ENCODE measurements at places on chromosomes 4 and X.

GRCh38 chr4:153593161-153593560 lies 90.9 kb upstream of the TLR2 start:
- no peak for DNase-seq

DNA sequence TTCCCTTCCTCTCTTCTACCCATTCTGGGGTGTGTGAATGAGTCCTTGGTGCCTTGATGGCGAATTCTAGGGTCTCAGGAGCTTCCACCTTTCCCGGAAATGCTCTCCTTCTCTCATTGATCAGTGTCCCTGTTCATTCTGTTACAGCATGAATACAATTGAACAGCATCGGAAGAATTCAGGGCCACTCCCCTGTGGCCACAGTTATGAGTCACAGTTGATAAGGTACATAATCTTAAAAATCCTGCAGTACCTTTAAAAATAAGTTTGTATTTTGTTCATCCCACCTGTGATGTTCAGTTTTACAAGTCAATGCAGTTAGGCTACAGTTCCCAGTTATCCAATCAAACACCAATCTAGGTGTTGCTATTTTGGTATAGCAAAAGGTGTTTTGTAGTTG lies 47.3 kb upstream of the FAM9A start:
- no peak for DNase-seq

GRCh38 chr4:168695288-168695687 lies 198.4 kb downstream of the PALLD start:
- no peak for DNase-seq

- peak; percentile 82 for DNase-seq
Measured at GRCh38 chrX:154002215-154002719, 17.4 kb downstream of the IRAK1 start.

DNA sequence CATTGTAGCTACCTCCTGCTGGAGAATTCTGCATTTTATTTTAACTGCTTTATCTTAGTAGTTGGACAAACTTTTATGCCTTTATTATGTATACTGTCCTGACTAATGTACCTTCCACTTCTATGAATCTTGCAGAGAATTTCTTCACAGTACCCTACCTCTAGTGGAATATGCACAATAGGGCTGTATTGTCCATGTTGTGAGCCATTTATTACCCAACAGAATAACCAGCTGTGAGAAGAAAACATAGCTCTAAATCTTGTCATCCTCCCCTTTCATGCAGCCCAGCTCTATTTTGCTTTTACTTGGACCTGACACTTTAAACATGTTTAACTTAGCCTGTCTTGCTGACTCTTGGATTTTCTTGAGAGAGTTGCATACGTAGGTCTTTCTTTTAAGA lies 56.2 kb downstream of the MCUB start:
- no peak for DNase-seq

GRCh38 chrX:1093586-1094421 lies 118.6 kb downstream of the CRLF2 start:
- no peak for DNase-seq

- no peak for DNase-seq
Measured at GRCh38 chr4:101118617-101119016, 228.7 kb downstream of the PPP3CA start.

DNA sequence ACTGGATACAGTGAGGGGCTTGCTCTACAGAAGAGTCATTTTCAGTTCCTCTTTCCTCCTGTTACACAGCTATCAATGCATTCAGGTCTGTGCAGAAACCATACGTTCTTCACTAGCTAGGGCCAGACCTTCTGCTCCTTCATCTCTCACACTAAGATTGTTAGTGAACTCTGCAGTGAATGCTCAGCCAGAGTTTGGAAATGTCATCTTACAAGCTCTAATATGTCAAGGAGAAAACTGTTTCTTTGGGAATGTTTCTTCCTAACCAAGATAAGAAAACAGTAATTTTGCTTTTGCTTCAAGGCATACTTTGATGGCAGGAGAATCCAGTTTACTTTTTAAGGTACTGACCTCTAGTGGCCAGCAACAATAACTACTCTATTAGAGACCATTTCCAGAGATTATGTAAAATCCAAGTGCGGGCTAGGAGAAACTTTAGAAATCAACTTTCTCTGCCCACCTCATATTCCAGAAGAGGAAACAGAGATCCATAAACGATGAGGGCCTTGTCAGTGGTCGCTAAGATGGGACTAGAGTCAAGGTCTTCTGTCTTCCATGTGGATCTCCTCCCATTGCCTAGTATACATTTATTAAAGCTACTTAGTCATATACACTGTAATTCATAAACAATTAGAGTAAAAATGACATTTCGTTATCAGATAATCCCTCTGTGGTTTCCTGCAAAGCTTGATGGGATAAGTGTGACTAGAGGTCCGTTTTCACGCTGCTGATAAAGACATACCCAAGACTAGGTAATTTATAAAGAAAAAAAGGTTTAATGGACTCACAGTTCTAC lies 12.1 kb upstream of the CC2D2A start:
- peak; percentile 59 for DNase-seq

- peak; percentile 88 for DNase-seq
Measured at GRCh38 chr4:177185579-177185978, 124.1 kb upstream of the NEIL3 start.

GRCh38 chr4:146072376-146072775 lies 103.1 kb upstream of the LSM6 start:
- DNase-seq = no peak

GRCh38 chr4:170990989-170991589 lies 822.1 kb upstream of the GALNTL6 start:
- peak; percentile 47 for DNase-seq

GRCh38 chr4:136841526-136841925 lies 690.8 kb downstream of the PCDH18 start:
- DNase-seq = no peak

- DNase-seq = no peak
Measured at GRCh38 chr4:87886083-87886482, 53.3 kb downstream of the MEPE start.

GRCh38 chrX:101362757-101363156 lies 14.2 kb upstream of the TIMM8A start:
- DNase-seq = no peak
